ENCODE measurements at places on chromosomes 13 and 19.

- DNase-seq: no peak
Measured at GRCh38 chr19:44627631-44628030, 14.3 kb downstream of the IGSF23 start.

DNA sequence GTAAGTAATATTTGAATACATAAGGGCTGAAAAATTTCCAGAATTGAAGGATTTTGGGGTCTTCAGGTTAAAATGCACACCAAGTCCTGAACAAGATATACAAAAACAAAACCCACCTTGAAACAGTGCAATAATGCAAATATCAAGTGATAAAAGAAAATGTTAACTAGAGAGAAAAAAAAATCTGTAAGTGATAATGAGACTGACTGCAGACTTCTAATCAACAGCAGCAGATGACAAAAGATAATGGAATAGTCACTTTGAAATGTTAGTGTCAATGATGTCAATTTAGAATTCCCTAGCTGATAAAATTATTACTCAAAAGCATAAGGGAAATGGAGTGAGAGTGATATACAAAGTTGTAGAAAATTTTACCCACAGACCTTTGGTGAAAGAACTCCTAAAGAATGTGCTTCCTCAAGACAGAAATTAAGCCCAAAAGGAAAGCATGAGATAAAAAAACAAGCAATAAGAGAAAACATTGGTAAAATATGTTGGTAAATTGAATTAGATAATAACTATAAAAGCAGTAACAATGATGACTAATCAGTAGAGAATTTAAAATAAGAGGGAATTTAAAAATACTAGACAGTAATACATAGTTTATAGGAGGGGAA is 12.4 kb upstream of the DGKH start:
- DNase-seq: no peak

- DNase-seq: no peak
Measured at GRCh38 chr19:37999309-38000213, 92.6 kb downstream of the SIPA1L3 start.

DNA sequence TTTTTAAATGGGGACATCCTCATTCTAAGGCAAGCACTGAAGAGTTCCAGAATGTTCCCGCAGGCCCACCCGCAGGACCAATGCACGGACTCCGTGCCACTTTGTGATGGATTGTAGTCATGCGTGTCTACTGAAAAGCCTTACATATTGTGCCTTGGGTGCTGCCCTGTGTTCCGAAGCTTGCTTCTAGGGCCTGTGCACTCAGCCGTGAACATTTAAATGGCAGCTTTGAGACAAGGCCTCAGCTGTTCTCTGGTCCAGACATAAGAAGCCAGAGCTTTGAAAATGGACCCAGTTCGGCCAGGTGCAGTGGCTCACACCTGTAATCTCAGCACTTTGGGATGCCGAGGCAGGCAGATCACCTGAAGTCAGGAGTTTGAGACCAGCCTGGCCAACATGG is 75.3 kb upstream of the CACNA1A start:
- no peak for DNase-seq

DNA sequence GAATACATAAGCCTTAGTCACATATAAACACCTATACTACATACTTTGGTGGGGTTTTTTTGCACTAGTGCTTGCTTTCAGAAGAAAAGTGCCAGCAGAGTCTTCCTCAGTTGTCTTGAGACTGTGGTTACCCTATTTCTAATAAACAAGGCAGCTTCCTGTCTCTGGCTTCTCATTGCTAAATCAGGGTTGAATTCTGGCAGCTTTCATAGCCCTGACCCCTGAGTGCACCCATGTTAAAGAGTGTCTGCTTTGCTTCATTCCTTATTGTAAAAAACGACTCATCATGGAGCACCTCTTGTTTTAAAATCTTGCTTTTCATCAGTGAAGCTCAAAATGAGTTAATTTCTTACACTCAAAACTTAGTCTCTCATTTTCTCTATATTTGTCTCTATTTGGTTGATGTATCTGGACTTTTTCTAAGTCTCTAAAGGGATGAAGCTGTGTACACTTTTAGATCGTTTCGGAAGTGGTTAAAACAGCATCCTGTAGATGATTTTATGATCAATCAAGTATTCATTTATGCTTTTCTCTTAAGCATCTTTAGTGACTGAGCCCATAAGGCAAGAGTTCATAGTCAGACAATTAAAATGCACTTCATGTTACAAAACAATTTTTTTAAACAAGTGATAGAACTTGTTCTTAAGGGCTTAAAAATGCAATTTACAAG is 72.1 kb downstream of the KLF12 start:
- no peak for DNase-seq

DNA sequence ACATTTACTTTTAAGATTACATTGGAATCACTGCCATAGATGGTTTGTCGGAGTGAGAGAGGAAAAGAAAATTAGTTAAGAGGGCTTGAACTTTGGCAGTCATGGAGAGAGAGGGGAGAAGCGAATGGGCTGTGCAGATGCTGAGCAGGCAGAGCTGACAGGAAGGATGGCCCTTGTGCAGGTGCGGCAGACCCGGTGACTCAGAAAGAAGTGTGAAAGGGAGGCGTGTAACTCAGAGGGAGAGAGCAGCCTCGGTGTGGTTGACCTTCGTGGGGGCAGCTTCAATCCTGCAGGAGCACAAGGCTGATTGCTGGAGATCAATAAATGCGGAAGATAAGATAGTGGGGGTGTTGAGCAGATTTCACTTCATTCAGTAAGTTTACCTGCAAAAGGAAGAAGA is 76.9 kb downstream of the TNFSF13B start:
- no peak for DNase-seq
